ENCODE measurements at places on chromosomes 5 and 9.

DNA sequence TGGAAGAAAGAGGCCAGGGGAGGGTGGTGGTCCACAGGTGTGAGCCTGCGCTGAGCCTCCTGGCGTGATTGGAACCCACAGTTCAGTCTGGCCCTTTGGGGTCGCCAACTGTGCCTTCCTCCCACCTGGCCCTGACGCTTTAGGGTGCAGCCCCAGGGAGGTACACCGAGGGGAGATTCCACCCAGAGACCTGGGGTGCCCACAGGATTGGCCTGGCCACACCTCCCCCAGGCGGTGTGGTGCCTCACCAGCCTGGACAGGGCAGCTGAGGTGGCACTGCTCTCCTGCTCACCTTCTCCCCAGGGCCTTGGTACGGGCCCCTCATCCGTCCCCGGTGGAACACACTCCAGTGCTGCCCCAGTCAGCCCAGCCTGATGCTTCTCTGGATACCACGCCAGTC lies 1.0 kb upstream of the CLIC3 start:
- DNase-seq, result no peak

DNA sequence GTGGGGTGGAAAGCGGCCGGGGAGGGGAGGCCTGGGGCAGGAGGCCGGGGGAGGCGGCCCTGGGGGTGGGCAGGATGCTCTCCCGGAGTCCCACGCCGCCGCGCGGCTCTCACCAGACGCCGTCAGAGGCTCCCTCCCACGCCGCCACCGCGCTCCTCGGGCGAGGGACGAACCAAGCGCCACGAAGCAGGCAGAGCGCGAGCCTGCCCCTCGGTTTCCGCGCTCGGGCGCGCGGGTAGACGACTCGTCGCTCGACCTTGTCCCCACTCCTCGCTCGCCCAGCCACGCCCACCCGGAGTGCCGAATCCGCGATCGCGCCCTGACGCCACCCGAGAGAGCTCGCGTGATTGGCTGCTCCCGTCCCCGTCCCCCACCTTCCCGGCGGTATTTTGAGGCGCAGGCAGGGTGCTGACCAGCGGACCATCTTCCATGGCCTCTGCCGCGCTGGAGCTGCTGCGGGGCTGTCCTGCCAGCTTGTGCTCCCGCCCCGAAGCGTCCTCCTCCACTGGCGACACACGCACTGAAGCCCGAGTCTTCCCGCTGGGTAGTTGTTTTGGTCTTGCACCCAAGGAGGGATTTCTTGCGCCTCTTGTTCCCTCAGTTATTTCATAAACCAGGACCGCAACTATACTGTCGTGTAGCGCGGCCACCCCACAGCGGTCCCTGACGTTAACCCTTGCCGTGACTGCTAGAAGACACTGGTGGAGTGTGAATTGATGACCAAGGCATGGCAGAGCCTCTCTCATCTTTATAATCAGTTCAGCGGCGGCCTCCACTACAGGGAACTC lies at the start of gene GNE:
Gene GNE (minus strand): TSS at position 241 of the 788 bp plus-strand sequence. CDS start 9,093 bp downstream, outside the sequence.
- peak; percentile 96 for DNase-seq

DNA sequence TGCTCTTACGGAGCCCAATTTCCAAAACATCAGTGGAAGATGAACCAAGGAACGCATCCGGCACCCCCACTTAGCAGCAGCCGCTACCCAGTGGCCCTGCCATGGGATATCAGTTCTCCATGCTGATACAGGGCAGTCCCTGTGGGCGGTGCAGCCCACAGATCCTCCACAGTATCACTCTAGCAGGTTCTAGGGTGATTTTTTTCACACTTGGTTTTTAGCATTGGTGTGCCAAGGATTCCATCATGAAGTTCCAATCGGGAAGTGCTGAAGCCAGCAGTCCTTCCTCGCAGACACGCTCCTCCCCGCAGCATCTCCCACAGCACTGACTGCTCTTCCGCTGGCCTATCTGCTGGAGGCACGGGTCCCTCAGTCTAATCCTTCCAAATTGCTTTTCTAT lies 261.9 kb downstream of the SYK start:
- DNase-seq, result no peak

DNA sequence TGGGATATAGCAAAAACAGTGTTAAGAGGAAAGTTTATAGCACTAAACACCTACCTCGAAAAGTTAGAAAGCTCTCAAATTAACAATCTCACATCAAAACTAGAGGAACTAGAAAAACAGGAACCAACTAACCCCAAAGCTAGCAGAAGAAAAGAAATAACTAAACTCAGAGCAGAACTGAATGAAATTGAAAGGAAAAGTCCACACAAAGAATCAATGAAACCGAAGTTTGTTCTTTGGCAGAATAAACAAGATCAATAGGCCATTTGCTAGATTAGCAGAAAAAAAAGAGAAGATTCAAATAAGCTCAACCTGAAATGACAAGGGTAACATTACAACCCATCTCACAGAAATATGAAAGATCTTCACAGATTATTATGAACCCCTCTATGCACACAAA lies 234.8 kb upstream of the ISL1 start:
- DNase-seq, result no peak

All from vagina (tissue), 2 donors.